Calu3 (cell line): ENCODE measurements at places on chromosomes 5 and 9. TPM values are rescaled to one million over a fixed set of nuclear protein-coding genes. Genes with fewer than 3 reads are reported as not detected.

- H3K27ac ChIP-seq = peak overlapping the region; percentile 77
- H3K4me1 ChIP-seq = peaks cover 84% of the 10 kb centered on the region
- no peaks in the 10 kb centered on the region for H3K27me3 ChIP-seq
Measured at GRCh38 chr5:68455216-68455615, 239.7 kb downstream of the PIK3R1 start.

- no peak for DNase-seq
- no peaks in the 10 kb centered on the region for H3K36me3 ChIP-seq
- H3K4me3 ChIP-seq = no peak overlapping the region
- H3K27ac ChIP-seq = no peak overlapping the region
- no peaks in the 10 kb centered on the region for H3K27me3 ChIP-seq
- H3K4me1 ChIP-seq = peaks cover 28% of the 10 kb centered on the region
Measured at GRCh38 chr5:132069994-132070393, 3.6 kb upstream of the CSF2 start.

GRCh38 chr9:135929656-135930445 is 22.5 kb upstream of the CAMSAP1 start:
- no peak overlapping the region for H3K4me3 ChIP-seq
- peaks cover 17% of the 10 kb centered on the region for H3K36me3 ChIP-seq
- DNase-seq = no peak
- no peak overlapping the region for H3K27ac ChIP-seq
- H3K4me1 ChIP-seq = peaks cover 9% of the 10 kb centered on the region

CATSPER3 gene
- 1.4 and 1.5 TPM in 2 replicates for total RNA-seq

GRCh38 chr5:158917731-158918130 is 182.0 kb downstream of the EBF1 start:
- H3K4me1 ChIP-seq = no peaks in the 10 kb centered on the region
- DNase-seq = no peak
- no peaks in the 10 kb centered on the region for H3K36me3 ChIP-seq
- peaks cover 100% of the 10 kb centered on the region for H3K27me3 ChIP-seq

DNA sequence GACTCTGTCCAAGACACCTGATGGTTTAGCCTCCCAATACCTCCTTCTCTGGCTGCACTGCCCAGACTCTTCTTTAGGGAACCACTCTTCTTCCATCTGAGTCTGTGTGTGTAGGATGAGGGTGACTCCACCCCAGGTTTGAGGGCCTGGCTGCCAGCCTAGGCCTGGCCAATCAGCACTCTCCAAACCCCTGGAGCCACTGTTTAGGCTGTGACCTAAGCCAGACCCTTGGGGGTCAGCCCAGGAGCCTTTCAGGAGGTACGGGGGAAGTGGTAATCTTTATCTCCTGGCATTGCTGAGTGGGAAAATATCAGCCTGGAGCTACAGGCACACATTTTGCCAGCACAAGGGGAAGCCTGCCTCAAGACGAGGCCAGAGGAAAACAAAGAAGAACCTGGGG is 6.2 kb upstream of the ERGIC1 start:
- H3K4me3 ChIP-seq = no peak overlapping the region
- no peak overlapping the region for H3K27ac ChIP-seq
- H3K4me1 ChIP-seq = peaks cover 14% of the 10 kb centered on the region
- H3K36me3 ChIP-seq = no peaks in the 10 kb centered on the region

PDLIM4 gene
- total RNA-seq = 15.4 and 20.8 TPM in 2 replicates

GRCh38 chr9:115350548-115350947 is 232.6 kb upstream of the TNC start:
- no peaks in the 10 kb centered on the region for H3K4me1 ChIP-seq
- H3K27ac ChIP-seq = no peak overlapping the region
- H3K27me3 ChIP-seq = no peaks in the 10 kb centered on the region
- no peak for DNase-seq
- H3K4me3 ChIP-seq = no peak overlapping the region
- H3K36me3 ChIP-seq = no peaks in the 10 kb centered on the region

ARAP3 gene
- 17.5 and 22.8 TPM in 2 replicates for total RNA-seq

LHX6 gene
- total RNA-seq = 0.97 TPM in 1 of 2 replicates, not detected in the other

DNA sequence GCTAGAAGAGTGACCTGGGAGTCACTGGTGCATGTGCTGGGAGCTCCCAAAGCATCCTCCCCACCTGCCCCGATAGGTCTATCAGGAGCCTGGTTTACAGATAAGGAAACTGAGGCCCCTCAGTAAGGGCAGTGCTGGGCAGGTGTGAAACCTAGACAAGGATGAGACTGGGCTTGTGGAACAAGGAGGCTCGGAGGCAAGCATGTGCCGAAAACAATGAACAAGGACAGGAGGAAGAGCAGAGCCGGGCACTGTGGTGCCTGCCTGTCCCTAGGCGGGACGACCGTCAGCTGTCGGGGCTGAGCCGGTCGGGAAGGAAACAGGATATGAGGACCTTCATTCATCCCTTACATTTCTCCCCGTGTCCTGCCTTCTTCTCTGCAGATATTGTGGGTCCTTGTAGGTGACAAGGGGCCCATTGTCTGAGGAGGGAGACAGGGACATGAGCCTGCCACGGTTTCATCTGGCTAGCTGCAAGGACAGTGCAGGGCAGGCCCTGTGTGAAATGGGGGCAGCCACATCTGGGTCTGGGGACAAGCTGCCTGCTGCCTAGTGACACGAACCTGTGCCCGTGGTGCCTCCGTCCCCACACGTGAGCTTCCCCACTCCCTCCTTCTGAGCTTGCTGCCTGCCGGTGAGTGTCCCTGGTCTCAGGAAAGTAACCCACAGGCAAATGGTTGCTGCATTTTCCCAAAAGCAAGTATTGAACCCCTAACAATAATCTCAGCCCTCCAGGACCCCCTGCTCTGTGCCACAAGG is 18.6 kb downstream of the FGD3 start:
- no peaks in the 10 kb centered on the region for H3K36me3 ChIP-seq
- H3K4me3 ChIP-seq = no peak overlapping the region

DNA sequence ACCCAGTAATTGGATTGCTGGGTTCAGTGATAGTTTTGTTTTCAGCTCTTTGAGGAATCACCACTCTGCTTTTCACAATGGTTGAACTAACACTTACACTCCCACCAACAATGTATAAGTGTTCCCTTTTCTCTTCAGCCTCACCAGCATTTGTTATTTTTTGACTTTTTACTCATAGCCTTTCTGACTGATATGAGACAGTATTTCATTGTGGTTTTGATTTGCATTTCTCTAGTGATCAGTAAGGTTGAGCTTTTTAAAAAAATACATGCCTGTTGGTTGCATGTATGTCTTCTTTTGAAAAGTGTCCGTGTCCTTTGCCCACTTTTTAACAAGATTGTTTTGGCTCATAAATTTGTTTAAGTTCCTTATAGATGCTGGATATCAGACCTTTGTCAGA is 185.7 kb upstream of the CCNH start:
- H3K4me3 ChIP-seq = no peak overlapping the region
- H3K27me3 ChIP-seq = no peaks in the 10 kb centered on the region
- no peaks in the 10 kb centered on the region for H3K4me1 ChIP-seq
- no peaks in the 10 kb centered on the region for H3K36me3 ChIP-seq
- no peak for DNase-seq

SAPCD2 gene
- total RNA-seq = 38.4 and 41.1 TPM in 2 replicates

DNA sequence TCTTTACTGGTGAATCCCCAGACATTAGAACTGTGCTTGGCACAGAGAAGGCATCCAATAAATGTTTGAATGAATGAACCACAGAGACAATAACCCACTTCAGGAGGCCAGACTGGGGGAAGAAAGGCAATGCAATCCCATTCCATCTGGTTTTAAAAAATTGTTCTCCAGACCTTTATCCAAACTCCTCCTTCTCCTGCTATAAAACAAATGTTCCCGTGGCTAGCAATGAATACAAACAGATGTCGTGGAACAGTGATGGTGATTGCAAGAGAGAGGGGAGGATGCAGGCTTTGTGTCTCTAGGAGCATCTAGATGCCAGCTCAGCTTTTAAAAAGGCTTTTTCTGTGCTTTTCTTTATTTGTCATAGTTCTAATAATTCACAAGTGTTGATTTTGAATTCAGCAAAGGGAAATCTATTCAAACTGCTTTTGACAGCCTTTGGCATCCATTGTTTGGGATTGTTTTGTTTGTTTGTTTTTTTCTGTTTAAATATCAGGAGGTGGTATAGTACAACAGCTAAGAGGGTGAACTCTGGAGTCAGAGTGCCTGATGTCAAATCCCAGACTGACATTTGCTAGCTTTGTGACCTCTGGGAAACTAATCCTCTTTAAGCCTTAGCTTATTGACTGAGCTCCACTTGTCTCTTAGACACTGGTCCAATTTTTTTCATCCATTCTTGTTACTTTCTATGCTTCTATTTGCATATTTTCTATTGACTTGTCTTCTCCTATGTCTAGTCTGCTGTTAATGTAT is 59.1 kb downstream of the TNFSF15 start:
- no peaks in the 10 kb centered on the region for H3K36me3 ChIP-seq
- DNase-seq = no peak
- H3K4me1 ChIP-seq = no peaks in the 10 kb centered on the region
- no peak overlapping the region for H3K27ac ChIP-seq
- H3K4me3 ChIP-seq = no peak overlapping the region
- H3K27me3 ChIP-seq = no peaks in the 10 kb centered on the region

SPINK13 gene
- total RNA-seq = not detected in 2 replicates

GRCh38 chr9:37996819-37997217 is 72.2 kb downstream of the SHB start:
- no peaks in the 10 kb centered on the region for H3K27me3 ChIP-seq
- no peak overlapping the region for H3K27ac ChIP-seq
- no peak overlapping the region for H3K4me3 ChIP-seq

GRCh38 chr9:123662057-123662776 is 267.7 kb downstream of the DENND1A start:
- no peak overlapping the region for H3K4me3 ChIP-seq
- H3K27ac ChIP-seq = no peak overlapping the region
- H3K36me3 ChIP-seq = no peaks in the 10 kb centered on the region
- no peak for DNase-seq

- no peak overlapping the region for H3K4me3 ChIP-seq
- no peaks in the 10 kb centered on the region for H3K27me3 ChIP-seq
- H3K36me3 ChIP-seq = no peaks in the 10 kb centered on the region
- H3K27ac ChIP-seq = no peak overlapping the region
Measured at GRCh38 chr9:3434594-3434993, 91.2 kb downstream of the RFX3 start.

PCDHA10 gene
- total RNA-seq = 0.78 and 0.91 TPM in 2 replicates

DNA sequence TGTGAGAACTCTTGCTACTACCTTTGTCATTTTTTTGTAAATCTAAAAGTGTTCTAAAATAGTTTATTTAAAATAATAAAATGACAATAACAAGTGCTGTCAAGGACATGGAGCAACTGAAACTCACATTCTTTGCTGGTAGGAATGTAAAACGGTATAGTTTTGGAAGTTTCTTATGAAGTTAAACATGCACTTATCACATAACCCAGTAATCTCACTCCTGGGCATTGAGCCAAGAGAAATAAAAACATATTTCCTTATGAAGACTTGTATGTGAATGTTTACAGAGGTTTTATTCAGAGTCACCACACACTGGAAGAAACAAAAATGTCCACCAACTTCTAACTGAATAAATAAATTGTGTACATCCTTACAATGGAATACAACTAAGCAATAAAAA is 46.0 kb upstream of the COL15A1 start:
- H3K27me3 ChIP-seq = peaks cover 54% of the 10 kb centered on the region
- no peak overlapping the region for H3K27ac ChIP-seq
- H3K36me3 ChIP-seq = no peaks in the 10 kb centered on the region

PCDHGA2 gene
- not detected in 2 replicates for total RNA-seq

ADRB2 gene
- total RNA-seq = 16.6 and 16.9 TPM in 2 replicates

GRCh38 chr5:122756264-122756911 is 18.5 kb upstream of the SNX2 start:
- no peaks in the 10 kb centered on the region for H3K36me3 ChIP-seq
- no peaks in the 10 kb centered on the region for H3K4me1 ChIP-seq

GRCh38 chr5:171269717-171270116 is 39.3 kb upstream of the TLX3 start:
- H3K4me1 ChIP-seq = peaks cover 40% of the 10 kb centered on the region
- H3K4me3 ChIP-seq = peak overlapping the region; percentile 71
- no peak for DNase-seq
- no peaks in the 10 kb centered on the region for H3K27me3 ChIP-seq
- peaks cover 17% of the 10 kb centered on the region for H3K36me3 ChIP-seq
- peak overlapping the region; percentile 99 for H3K27ac ChIP-seq

GRCh38 chr9:3549225-3549624 is 23.4 kb upstream of the RFX3 start:
- H3K27me3 ChIP-seq = no peaks in the 10 kb centered on the region
- H3K4me3 ChIP-seq = no peak overlapping the region
- H3K27ac ChIP-seq = no peak overlapping the region
- H3K4me1 ChIP-seq = peaks cover 12% of the 10 kb centered on the region
- DNase-seq = no peak
- H3K36me3 ChIP-seq = no peaks in the 10 kb centered on the region

SNCB gene
- total RNA-seq = not detected in 2 replicates

GRCh38 chr9:95125652-95126051 is 191.9 kb downstream of the FANCC start:
- H3K36me3 ChIP-seq = peaks cover 5% of the 10 kb centered on the region
- no peak overlapping the region for H3K4me3 ChIP-seq
- H3K27ac ChIP-seq = no peak overlapping the region
- H3K27me3 ChIP-seq = no peaks in the 10 kb centered on the region
- H3K4me1 ChIP-seq = peaks cover 10% of the 10 kb centered on the region

GRCh38 chr9:71690063-71690688 is 78.1 kb downstream of the CEMIP2 start:
- no peak for DNase-seq
- H3K4me1 ChIP-seq = peaks cover 33% of the 10 kb centered on the region
- H3K27me3 ChIP-seq = no peaks in the 10 kb centered on the region
- H3K36me3 ChIP-seq = peaks cover 55% of the 10 kb centered on the region
- no peak overlapping the region for H3K4me3 ChIP-seq
- H3K27ac ChIP-seq = no peak overlapping the region

FOXE1 gene
- total RNA-seq = 9.1 and 12.0 TPM in 2 replicates

GRCh38 chr9:78365748-78366697 is 69.1 kb downstream of the PSAT1 start:
- H3K27me3 ChIP-seq = peaks cover 13% of the 10 kb centered on the region
- H3K4me3 ChIP-seq = no peak overlapping the region
- no peak for DNase-seq
- H3K4me1 ChIP-seq = no peaks in the 10 kb centered on the region
- no peak overlapping the region for H3K27ac ChIP-seq
- H3K36me3 ChIP-seq = no peaks in the 10 kb centered on the region

TMEM171 gene
- total RNA-seq = 18.4 and 20.8 TPM in 2 replicates

GRCh38 chr5:125526966-125527365 is 780.5 kb upstream of the ZNF608 start:
- no peak for DNase-seq
- no peaks in the 10 kb centered on the region for H3K4me1 ChIP-seq
- H3K27ac ChIP-seq = no peak overlapping the region
- H3K4me3 ChIP-seq = no peak overlapping the region
- no peaks in the 10 kb centered on the region for H3K27me3 ChIP-seq

GFRA3 gene
- total RNA-seq = 0.54 and 0.83 TPM in 2 replicates

DNA sequence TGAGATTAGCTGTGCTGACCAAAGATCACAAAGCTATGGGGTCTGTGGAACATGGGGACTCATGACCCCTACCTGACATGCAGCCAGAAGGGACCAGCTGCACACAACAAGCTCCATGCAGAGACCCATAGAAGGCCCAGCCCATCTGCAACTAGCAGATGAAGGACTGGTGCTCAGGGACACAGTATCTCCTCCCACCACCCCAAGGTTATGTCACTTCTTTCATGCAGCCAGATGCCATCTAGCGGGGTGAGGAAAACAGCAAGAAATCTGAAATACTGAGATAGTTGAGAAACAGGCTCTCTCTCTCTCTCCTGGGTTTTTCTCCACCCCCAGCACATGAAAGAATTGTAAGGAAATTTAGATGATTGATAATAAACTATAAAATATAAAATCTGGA is 161.3 kb upstream of the DAPK1 start:
- no peak overlapping the region for H3K27ac ChIP-seq
- no peak for DNase-seq
- H3K36me3 ChIP-seq = peaks cover 5% of the 10 kb centered on the region

- peak overlapping the region; percentile 31 for H3K27ac ChIP-seq
- H3K27me3 ChIP-seq = no peaks in the 10 kb centered on the region
- H3K4me1 ChIP-seq = peaks cover 67% of the 10 kb centered on the region
- H3K36me3 ChIP-seq = peaks cover 3% of the 10 kb centered on the region
- no peak overlapping the region for H3K4me3 ChIP-seq
Measured at GRCh38 chr5:74588415-74588814, 52.1 kb downstream of the ENC1 start.
